Femur (tissue), 1 donor: ENCODE measurements at places on chromosomes 6 and 20.
A peak's percentile ranks its signal among the peaks of the same experiment; 100 is the strongest.

GRCh38 chr20:62602550-62602949 lies 39.8 kb upstream of the SLCO4A1 start:
- DNase-seq = peak; percentile 46

GRCh38 chr6:141734071-141734840 lies 398.5 kb upstream of the GJE1 start:
- DNase-seq = no peak

GRCh38 chr20:57410398-57410920 lies 19.3 kb downstream of the RBM38 start:
- DNase-seq = no peak

DNA sequence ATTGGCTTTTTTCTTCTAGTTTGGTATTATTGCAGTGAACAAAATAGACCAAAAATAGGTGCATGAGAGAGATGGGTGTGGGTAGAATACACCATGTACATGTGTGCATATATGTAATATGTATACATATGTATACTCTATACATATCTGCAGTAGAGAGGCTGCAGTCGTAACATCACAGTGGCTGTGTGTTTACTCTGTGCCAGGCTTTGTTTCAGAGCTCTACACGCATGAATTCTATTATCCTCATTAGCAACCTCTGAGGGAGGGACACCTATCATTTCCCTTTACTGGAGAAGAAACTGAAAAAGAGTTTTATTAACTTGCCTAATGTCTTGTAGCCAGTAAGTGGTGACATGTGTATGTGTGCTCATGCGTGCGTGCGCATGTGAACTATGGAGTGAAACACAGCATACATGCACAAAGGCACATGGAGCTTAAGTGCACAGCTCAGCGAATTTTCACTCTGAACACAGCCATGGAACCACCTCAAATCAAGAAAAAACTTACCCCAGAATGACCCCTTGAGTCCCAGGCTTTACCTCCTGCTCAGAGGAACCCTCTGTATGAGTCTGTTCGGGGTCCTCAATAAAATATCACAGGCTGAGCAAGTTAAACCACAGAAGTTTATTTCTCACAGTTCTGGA lies 452.5 kb downstream of the CDH26 start:
- no peak for DNase-seq

- DNase-seq = peak; percentile 87
Measured at GRCh38 chr20:10469599-10469998, 34.5 kb downstream of the SLX4IP start.

GRCh38 chr20:49594931-49595315 lies 27.0 kb upstream of the PTGIS start:
- DNase-seq = no peak

GRCh38 chr20:9059931-9060330 lies 9.0 kb upstream of the PLCB4 start:
- DNase-seq = no peak

DNA sequence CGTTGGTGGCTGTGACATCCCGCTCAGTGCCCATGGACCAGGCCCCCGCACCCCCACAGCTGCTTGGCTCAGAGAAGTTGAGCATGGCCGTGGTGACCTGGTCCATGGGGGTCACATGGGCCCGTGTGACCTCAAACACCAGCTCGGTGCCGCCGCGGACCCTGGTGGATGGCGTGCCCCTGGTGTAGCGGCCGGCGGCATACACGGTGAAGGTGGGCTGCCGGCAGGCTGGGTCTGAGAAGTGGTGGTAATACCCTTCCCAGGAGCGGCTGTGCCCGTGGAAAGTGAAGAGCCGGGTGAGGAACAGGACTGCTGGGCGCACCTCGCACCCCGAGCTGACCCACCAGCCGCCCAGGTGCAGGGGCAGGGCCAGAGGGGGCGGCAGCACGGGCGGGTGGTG lies 54.1 kb downstream of the APCDD1L start:
- DNase-seq = no peak

DNA sequence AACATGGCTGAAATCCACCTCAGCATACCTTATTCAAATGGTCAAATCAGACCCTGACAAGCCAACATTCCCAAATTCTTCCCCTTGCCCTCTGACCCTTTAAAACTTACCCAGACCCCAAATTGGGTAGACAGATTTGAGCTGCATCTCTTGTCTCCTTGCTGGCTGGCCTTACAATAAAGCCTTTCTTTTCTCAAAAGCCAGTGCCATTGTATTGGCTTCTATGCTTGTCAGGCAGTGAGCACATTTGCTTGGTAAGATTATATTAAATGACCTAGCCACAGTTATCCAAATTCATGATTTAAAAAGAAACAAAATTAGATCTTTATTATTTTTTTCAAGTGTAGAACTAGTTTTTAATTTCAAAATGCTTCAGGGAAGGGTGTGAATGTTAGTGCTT lies 67.8 kb upstream of the FAM83B start:
- DNase-seq = no peak

GRCh38 chr20:31720486-31721407 lies 1.9 kb downstream of the BCL2L1 start:
- no peak for DNase-seq
